Urinary bladder (tissue), 4 donors: ENCODE measurements at places on chromosomes 1 and 21.

GRCh38 chr1:9510130-9510529 is 29.1 kb upstream of the SLC25A33 start:
- no peak for DNase-seq

GRCh38 chr1:29121516-29121935 is 2.2 kb downstream of the TMEM200B start:
- no peak for DNase-seq

DNA sequence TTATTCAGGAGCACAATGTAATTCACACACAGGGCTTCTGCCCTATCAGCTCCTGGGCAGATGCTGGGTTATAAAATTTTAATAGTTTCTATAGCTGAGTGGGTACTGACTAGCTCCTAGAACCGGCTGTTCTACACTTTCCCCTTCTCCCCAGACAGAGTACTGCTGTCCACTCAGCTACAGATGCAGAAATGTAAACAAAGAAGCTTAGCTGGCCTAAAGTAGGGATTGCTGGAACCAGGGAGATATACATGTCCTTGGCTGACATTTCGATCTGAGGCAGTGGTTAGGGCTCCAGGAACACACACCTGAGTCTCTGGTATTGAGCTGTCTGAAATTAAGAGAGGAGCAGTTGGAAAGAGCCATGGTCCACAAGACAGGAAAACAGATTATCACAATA is 211.5 kb upstream of the USP24 start:
- DNase-seq, result no peak

- no peak for DNase-seq
Observed at GRCh38 chr1:43377831-43378230, 10.0 kb upstream of the ELOVL1 start.

- peak; percentile 26 for DNase-seq
Observed at GRCh38 chr1:76425201-76426145, 350.9 kb downstream of the ST6GALNAC3 start.

GRCh38 chr1:166870584-166870983 is 5.5 kb downstream of the TADA1 start:
- no peak for DNase-seq

DNA sequence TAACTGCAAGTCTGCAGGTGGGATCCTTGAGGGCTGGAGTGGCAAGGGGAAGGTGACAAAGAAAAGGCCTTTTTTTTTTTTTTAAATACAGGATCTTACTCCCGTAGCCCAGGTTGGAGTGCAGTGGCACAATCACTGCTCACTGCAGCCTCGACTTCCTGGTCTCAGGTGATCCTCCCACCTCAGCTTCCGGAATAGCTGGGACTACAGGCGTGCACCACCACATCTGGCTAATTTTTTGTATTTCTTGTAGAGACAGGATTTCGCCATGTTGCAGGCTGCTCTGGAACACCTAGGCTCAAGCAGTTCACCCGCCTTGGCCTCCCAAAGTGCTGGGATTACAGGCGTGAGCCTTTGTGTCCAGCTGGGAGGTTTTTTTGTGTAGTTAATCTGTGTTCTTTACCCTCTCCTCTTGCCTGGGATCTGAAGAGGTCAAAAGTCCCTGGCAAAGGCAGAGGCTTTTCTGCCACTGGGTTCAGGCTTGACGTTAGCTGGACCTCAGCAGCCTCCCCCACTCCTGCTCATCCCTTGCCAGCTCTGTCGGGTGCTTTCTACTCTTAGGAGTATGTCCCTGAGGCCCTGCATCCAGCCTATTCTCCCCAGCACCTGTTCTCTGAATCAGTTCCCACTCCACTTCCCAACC is 5.2 kb downstream of the IL6R start:
- DNase-seq, result no peak

DNA sequence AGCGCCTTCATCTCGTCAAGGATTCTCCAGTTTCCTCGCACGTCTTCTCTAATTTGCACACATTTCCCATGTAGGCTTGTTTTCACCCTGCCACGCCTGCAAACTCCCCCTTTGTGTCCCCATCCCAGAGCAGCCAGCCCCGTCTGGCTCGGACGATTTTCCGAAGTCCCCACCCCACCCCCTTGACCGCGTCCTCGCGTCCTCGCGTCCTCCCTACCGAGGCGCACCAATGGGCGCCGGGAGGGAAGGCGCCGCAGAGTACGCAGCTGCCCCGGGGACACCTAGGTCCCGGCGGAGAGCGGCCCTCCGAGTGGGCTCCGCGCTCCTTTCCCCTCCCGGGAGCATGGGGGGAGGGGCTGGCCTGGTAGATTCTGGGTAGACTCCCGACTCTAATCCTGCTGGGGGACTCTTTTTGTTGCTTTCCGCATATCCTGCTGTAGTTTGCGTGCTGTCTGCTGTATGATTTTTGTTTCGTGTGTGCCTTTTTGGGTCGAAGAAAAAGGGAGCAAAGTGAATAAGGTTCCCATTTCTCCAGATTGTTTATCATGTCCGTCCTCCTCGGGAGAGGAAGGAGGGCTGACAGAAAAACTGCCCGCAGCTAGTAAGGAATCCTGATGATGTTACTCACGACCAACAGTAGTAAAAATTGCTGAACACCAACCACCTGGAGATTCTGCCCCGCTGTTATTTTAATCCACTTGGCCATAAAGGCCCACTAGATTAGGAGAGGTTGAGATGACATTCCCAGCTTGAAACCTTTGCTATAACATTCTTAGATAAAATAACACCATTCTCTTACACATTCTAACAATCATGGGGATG is 1.5 kb downstream of the CACHD1 start:
- DNase-seq, result no peak

- no peak for DNase-seq
Observed at GRCh38 chr1:32349211-32349708, 13.0 kb downstream of the FAM229A start.

- DNase-seq, result no peak
Observed at GRCh38 chr1:202029171-202029665, 18.8 kb downstream of the ELF3 start.

GRCh38 chr1:201279313-201279712 is 4.0 kb upstream of the PKP1 start:
- no peak for DNase-seq

DNA sequence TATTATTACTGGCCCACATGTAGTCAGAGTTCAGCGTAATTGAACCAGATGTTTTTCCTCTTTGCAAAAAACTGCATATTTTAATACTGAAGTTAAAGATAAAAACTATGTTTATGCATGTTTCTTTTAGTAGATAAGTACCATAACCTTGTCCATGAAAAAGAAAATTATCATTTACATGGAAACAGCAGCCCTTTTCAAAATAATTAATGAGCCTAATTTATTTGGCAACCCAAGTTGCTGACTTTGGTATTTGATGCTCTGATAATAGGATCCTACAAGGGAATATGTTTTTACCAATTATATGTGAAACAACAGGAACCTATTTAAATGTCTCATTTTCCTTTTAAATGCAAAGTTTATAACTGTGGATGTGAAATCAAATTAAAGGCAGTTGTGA is 281.3 kb upstream of the C1orf105 start:
- DNase-seq, result no peak

- no peak for DNase-seq
Observed at GRCh38 chr1:116062201-116062600, 49.0 kb upstream of the MAB21L3 start.

GRCh38 chr21:35850029-35850428 is 210.3 kb downstream of the SETD4 start:
- no peak for DNase-seq

DNA sequence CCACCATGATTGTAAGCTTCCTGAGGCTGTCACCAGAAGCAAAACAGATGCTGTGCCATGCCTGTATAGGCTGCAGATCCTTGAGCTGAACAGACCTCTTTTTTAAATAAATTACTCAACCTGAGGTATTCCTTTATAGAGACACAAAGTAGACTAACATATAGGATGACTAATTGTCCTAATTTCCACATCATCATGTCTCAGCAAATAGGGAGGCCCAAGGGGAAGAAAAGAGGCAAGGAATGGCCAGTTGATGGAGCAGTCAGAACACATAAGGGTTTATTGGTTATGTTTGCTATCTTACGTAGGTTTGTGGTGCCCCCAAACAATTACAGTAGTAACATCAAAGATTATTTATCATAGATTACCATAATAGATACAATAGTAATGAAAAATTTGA is 126.2 kb downstream of the RASAL2 start:
- no peak for DNase-seq

DNA sequence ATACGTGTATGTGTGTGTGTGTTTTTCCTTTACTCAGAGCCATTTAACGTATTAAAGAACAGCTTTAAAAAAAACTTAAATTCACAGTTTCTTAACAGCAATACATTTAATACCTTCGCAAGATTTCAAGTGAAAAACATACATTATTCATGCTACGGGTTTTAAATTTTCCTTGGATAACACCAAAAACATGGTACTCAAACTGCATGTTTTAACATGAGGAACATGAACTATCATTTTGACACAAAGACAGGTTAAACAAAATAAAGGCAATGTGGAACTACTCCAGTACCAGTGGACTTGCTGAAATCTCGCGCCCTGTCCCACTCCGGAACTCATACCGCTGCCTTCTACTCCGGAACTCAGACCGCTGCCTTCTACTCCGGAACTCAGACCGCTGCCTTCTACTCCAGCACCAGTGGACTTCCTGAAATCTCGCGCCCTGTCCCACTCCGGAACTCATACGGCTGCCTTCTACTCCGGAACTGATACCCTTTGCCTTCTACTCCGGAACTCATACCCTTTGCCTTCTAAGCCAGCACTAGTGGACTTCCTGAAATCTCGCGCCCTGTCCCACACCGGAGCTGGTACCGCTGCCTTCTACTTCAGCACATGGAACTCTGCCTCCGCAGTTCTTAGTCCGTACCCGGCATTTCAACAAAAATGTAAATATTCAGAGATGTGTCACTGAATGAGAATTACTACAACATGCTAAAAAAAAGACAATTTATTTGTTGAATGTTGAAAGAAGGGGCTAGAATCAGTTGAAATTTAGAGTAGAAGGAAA is 148.6 kb downstream of the NCAM2 start:
- DNase-seq, result no peak

- DNase-seq, result peak; percentile 37
Observed at GRCh38 chr1:87684713-87685205, 356.1 kb downstream of the LMO4 start.

DNA sequence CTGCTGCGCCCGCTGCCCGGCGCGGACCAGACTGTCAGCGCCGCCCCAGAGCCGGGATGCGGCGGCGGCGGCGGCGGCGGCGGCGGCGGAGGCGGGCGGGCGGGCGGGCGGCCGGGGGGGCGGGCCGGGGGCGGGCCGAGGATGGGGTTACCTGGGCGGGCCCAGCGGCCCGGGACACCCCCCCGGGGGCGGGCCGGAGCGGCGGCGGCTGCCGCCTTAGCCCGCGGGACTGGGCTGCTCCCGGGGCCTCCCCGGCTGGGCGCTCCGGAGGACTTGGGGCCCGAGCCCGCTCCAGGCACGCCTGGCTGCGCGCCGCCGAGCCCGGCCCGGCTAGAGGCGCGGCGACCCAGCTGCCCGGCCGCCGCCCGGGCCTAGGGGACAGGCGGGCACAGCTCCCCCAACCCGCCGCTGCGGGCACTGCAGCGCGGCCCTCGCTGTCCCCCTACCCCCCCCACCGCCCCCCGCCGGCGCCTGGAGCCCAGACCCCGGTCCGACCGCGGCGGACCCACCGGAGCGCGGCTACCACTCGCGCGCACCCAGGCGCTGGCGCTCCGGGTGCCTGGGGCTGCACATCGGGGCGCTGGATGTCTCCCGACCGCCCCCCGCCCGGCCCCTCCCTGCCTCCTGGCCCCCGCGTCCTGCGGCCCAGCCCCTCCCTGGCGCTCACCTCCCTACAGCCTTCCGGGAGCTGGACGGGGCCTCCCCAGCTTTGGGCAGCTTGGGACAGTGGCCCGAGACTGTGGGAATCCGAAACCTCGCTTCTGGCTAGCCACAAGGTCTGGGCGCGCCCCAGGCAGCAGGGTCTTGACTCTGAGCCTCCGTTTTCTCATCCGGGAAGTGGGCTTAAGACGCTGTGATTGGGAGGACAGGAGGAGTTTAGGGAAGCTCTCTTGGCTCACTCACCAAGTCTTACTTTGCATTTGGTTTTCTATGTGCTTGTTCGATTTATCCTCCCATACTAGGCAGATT is at the start of gene WNT4:
TSS of gene WNT4 (minus strand) at position 33 of the 969 bp plus-strand sequence. CDS start 175 bp downstream, outside the sequence.
- DNase-seq, result no peak

DNA sequence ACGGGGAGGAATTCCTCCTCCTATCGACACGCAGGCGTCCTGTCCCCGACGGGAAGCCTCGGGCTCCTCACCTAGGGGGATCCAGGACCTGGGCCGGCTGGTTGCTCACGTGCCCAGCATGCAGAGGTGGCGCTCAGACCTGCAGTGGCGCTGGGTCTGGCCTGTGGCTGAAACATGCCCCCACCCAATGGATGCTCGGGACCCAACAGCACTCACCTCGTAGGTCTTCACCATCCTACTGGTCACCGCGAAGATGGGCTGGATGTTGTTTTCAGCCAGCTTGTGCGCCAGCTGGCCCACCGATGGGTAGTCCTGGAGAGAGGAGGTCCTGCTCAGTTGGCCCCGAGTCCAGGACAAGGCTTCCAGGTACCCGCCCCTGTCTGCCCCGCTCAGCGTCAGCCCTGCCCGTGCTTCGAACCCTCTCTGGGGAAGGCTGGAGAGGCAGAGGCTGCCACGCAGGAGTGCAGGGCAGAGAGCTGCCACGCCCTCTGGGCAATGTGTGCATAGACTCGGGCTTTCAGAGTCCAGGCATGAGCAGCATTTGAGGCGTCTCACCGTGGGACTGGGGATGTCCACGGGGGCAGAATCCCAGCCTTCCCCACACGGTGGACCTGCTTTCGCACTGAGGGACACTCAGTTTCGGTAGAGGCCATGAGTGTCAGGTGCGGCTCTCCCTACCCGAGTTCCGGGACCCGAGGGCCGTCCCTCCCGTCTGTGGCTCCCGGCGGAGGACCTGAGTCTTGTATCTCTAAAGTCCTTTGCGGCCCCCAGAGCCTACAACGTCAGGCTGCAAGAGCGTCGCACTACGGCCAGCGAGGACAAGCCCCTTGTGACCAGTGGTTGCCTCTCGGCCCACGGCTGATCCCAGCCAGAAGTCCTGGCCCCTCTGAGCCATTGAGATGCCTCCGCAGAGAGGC is 21.6 kb downstream of the ITGB2 start:
- DNase-seq, result no peak

GRCh38 chr1:236002025-236002390 is 62.9 kb downstream of the NID1 start:
- no peak for DNase-seq

DNA sequence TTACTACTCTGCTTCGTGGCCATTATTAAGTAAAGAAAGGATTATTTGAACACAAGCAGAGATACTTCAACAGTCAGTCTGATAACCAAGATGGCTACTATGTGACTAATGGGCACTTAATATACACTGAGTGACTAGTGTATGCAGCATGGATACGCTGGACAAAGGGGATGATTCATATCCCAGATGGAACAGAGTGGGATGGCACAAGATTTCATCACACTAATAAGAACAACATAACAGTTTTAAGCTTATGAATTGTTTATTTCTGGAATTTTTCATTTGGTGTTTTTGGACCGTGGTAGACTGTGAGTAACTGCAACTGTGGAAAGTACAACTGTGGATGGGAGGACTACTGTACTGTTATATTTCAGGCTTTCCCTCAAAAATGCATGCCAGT is 9.4 kb downstream of the ZCCHC17 start:
- no peak for DNase-seq

GRCh38 chr1:184935920-184936798 is 38.1 kb downstream of the NIBAN1 start:
- no peak for DNase-seq
